ENCODE measurements at places on chromosomes 2 and 18. TPM values are rescaled to one million over a fixed set of nuclear protein-coding genes. Genes with fewer than 3 reads are reported as not detected.

DNA sequence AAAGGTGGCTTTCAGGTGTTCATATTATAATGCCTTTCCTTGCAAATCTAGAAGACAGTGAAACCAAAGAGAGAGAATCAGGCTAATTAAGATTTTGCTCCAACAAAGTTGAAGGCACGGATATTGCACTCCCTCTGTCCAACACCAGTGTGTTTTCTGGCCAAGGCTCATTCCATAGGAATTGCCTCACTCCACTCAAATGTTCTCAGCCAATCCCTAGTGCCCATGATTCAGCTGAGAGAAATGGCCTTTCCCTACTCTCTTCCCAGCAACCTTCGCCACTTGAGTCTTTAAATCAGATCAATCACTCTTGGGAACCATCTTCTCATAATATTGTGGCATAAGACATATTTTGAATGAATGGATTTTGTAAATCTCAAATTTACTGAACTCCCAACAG, 768.2 kb upstream of the ACVR2A start:
- no peak for DNase-seq

DNA sequence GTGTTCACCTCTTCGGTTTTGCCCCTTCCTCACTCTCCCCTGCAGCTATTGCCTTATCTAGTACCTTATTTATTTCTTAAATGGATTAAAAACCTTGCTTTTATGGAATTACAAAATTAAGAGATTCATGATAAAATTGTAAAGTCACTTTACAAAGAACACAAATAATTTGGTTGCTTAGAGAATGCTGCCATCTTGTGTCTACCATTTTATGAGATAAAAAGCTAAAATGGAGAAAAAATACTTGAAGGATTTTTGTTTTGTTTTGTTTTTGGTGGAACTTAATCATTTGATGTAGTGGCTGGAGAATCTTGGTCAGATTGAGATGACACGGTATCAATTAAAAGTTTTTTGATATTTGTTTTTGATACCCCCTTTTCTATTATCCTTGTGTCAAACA, 69.6 kb downstream of the R3HDM1 start:
- DNase-seq: no peak

DNA sequence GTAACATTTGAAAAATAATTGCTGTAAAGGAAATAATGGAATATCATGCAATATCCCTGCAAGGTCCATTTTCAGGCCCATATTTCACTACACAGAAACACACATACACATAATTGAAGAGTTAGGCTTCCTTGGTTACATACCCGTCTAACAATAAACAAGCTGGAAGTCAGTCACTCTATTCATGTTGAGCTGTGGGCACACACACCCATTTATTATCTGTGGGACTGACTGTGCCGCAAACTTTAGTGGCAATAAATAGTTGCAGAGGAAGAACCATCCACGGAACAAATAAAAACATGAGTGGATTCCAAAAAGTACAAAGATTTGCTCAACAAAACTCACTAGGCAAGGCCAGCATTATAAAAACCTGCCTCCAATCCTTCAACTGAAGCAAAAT, 24.8 kb downstream of the PID1 start:
- DNase-seq: no peak

GRCh38 chr18:57428221-57429150, 6.7 kb upstream of the ONECUT2 start:
- no peak for DNase-seq

- DNase-seq: no peak
These were observed 334.7 kb downstream of the EIPR1 start for GRCh38 chr2:3042601-3043585.

DNA sequence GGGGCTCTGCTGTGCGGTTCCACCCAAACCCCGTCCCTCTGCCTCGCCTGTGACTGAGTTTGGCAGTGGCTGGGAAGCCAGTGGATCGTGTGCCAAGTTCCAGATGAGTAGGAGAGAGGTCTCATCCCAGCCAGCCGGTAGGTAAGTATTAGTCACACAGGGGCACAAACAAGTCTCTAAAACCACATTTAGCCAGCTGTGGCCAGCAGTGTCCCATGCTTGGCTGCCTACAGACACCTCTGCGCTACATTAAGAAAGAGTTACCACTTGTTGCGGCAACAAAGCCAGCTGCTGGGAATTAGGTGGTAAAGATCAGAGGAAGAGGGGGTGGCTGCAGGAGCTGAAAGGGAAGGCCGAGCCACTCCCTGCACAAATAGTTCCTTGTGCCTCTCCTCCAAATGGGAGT, 81.2 kb downstream of the GATA6 start:
- DNase-seq: no peak

DNA sequence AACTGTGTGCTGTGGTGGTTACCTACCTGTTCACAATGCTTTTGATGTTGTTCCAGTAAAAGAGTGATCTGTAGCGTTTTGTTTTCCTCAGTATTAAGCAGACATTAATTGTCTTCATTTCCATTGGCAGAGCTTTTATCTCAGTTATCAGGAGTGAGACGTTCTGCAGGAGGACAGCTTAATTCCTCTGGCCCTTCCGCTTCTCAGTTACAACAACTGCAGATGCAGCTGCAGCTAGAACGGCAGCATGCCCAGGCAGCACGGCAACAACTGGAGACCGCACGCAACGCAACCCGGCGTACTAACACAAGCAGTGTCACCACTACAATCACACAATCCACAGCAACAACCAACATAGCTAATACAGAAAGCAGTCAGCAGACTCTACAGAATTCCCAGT, 78.3 kb downstream of the KCMF1 start:
- DNase-seq: no peak

DNA sequence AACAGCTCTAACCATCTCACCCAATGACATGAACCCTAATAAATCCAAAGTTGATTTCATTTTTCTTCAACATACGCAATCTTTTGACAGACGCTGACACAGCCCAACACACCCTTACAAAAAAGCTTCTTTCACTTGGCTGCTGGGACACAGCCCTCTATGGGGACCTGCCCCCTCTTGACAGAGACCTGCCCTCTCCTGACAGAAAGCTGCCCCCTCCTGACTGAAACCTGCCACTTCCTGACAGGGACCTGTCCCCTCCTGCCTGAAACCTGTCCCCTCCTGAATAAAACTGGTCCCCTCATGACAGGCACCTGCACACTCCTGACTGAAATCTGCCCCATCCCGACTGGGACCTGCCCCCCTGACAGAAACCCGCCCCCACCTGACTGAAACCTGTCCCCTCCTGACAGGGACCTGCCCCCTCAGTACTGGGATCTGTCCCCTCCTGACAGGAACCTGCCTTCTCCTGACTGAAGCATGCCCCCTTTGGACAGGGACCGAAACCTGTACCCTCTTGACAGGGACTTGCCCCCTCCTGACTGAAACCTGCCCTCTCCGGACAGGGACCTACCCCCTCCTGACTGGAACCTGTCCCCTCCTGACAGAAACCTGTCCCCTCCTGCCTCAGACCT, 87.9 kb downstream of the PXDN start:
- no peak for DNase-seq

The IL36RN gene
- total RNA-seq: not detected

DNA sequence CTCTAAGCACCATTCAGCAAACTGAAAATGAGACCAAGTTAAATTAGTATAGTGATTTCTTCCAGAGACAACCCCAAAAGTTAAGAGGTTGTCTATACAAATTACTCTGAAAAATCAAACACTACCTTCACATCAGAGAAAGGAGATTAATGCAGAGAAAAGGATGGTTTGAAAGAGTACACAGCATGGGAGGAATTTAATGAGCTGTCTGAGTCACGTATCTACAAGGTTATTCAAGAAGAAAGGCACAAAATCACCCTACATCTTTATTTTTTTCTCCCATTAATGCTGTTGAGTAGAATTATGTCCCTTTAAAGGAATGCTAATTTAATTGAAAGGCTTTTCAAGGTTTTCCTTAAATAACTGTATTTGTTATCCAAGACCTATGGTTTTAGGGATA, 41.1 kb downstream of the LANCL1 start:
- DNase-seq: no peak

The RFTN2 gene
- 1.9 TPM for total RNA-seq

The HNRNPA3 gene
- 16.1 TPM for total RNA-seq

GRCh38 chr18:79599441-79599931, 80.1 kb upstream of the CTDP1 start:
- no peak for DNase-seq

The DNAJC5G gene
- not detected for total RNA-seq

DNA sequence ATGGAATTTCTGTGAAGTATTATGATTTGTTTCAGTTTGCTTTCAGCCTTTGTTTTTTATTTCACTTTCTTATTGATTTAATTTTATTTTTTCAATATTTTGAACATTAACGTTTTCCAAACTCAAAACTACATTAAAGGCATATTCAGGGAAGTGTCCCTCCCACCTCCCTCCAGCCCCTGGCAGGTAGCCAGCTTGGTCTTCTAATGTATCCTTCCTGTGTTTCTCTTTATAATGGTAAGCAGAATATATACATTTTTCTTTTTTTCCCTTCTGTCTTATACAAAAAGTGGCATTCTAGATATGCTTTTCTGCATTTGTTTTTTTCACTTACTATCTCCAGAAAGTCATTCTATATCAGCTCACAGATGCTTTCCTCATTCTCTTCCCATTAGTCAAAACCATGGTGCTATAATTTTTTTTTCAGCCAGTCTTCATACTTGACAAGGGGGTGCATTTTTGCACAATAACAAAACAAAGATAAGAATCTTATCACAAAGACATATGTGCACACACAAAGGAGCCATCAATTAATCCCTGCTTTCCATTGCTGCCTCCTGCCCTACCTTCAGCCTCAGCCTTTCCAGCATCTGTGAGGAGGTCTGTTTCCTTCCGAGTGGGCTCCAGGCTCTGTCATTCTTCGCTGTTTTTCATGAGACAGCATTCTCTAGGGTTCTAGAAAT, 33.7 kb upstream of the TMEM177 start:
- no peak for DNase-seq

DNA sequence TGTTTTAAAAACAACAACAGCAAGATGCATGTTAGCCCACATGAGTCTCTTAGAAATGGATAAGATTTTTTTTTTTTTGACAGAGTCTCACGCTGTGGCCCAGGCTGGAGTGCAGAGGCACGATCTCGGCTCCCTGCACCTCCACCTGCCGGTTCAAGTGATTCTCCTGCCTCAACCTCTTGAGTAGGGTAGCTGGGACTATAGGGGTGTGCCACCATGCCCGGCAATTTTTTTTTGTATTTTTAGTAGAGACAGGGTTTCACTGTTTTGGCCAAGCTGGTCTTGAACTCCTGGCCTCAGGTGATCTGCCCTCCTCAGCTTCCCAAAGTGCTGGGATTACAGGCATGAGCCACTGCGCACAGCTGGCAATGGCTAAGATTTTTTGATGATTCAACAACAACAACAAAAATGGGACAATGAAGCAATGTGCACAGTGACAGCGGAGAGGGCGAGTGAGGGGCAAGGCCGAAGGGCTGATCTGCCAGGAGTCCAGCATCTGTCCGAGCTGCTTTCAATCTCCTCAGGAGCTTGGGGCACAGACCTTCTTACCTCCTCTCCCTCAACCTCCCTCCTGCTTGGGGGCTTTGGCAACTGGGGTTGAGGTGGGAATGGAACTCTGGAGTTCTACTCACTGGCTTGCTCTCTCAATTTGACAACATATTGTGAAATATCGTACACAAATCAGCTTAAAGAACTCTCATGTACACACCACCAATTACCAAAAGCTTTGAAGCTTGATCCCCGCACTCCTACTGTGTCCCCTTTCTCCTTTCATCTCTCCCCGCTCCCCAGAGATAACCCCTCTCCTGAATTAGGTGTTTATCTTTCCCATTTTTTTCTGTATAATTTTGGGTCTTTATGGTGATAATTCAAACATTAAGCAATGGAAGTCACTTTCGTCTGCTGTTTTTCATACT, 3.4 kb downstream of the ABCG8 start:
- DNase-seq: no peak

All from gastrocnemius medialis (tissue), 4 donors.